ENCODE measurements at places on chromosomes 4 and X.
A peak's percentile ranks its signal among the peaks of the same experiment; 100 is the strongest.

- DNase-seq: peak; percentile 81
Measured at GRCh38 chr4:15658136-15658770, 3.1 kb upstream of the FBXL5 start.

GRCh38 chrX:14489437-14489836 is 39.9 kb upstream of the GLRA2 start:
- DNase-seq: no peak

DNA sequence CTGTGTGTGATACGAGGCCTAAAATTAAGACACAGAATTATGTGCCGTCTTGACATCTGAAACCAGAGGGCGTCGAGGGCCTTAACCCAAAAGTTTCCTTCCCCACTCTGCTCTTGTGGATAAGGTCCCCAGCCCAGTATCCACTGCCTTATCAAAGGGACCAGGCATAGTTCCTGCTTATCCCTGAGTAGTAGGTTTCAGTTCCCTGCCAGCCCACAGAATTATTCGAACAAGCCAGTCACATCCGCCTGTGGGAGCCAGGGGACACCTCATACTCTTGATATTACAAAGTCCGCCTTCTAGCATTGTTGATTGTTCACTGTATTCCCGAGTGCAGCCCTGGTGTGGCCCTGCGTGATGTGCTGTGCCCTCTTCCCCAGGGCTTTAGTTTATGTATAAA is 5.4 kb upstream of the MMRN1 start:
- DNase-seq: no peak

- DNase-seq: no peak
Measured at GRCh38 chrX:129769467-129770154, 10.1 kb upstream of the SASH3 start.

GRCh38 chrX:17629519-17629918 is 107.8 kb upstream of the SCML1 start:
- no peak for DNase-seq

GRCh38 chrX:54530357-54530900 is 410 bp downstream of the GNL3L start:
- no peak for DNase-seq

GRCh38 chr4:65096630-65097029 is 573.7 kb downstream of the EPHA5 start:
- no peak for DNase-seq

GRCh38 chr4:24568425-24568824 is 15.9 kb downstream of the DHX15 start:
- no peak for DNase-seq

GRCh38 chr4:119810001-119810400 is 181.4 kb upstream of the PDE5A start:
- no peak for DNase-seq

DNA sequence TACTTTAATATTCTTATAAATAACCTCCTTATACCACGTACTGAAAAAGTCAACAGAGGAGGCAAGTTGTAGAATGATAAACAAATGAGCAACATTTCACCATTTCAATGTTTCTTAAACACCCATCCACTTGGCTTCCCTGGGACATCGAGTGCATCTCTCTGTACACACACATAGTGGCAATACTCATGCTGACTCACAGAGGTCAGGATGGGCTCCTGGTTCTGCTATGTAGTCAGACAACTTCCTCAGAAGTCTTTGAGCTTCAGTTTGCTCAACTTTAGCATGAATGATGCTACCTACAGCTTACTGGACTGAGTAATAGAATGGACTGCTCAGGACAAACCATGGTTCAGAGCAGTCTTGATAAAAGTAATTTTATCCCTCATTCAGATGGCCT is 56.9 kb downstream of the MAD2L1 start:
- DNase-seq: no peak

- DNase-seq: no peak
Measured at GRCh38 chrX:1545776-1546408, 8.9 kb upstream of the P2RY8 start.

DNA sequence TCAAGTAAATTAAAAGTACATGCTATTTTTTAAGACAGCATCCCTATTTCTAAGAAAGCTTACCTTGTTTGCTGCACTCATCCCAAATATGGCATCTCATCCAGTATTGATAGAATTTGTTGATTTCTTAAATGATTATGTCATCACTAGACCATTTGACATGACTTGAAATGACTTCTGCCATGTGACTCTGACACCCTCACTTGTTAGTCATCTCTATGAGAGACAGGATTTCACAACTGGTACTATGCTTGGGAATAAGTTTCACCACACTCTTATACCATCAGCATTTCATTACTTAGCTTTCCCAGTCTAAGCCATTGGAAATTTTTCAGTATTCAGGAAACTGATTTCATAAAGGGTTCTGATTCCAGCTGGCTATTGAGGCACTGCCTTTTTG is 55.3 kb downstream of the TMPRSS11F start:
- peak; percentile 18 for DNase-seq

DNA sequence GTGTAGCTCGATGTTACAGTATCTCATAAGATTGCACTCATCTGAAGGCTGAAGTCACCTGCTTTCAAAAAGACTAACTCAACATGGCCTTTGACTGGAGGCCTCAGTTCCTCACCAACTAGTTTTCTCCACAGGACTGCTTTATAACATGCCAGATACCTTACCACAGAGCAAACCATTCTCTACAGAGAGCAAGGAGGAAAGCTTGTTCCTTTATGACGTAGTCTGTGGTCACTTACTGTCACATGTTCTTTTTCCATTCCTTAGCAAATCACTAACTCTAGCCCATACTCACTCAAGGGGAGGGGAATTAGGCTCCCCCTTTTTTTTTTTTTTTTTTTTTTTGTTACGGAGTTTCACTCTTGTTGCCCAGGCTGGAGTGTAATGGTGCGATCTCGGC is 3.2 kb downstream of the THAP9 start:
- no peak for DNase-seq

GRCh38 chrX:110985470-110985869 is 110.5 kb upstream of the PAK3 start:
- DNase-seq: no peak

GRCh38 chrX:71393919-71394318 is 27.8 kb downstream of the TAF1 start:
- DNase-seq: no peak

- DNase-seq: no peak
Measured at GRCh38 chr4:48190839-48191238, 56.8 kb upstream of the TXK start.

DNA sequence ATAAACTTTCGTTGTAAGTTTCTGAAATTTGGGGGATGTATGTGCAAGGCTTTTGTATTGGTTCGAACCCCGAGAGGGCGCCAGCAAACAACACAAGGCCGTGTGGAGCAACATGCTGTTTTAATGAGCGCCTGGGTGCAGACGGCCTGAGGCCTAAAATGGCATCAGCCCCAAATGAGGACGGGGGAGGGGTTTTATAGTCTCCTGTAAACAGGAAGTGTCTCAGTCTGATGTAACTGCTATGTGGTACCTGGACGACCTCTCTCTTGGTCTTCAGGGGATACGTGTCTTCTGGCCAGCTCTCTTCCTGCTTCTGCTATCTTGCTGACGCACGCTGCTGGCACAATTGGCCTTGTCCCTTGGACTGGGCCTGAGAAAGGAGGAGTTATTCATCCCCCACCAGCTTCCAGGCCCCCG is 1348.0 kb downstream of the ADGRL3 start:
- DNase-seq: no peak

- DNase-seq: no peak
Measured at GRCh38 chr4:15702941-15703403, at the start of gene BST1. Gene BST1, plus strand, starts transcription at chr4:15703065. Its CDS starts 80 bp downstream, at chr4:15703145.

GRCh38 chrX:15873566-15873965 is 19.0 kb upstream of the AP1S2 start:
- DNase-seq: peak; percentile 90

DNA sequence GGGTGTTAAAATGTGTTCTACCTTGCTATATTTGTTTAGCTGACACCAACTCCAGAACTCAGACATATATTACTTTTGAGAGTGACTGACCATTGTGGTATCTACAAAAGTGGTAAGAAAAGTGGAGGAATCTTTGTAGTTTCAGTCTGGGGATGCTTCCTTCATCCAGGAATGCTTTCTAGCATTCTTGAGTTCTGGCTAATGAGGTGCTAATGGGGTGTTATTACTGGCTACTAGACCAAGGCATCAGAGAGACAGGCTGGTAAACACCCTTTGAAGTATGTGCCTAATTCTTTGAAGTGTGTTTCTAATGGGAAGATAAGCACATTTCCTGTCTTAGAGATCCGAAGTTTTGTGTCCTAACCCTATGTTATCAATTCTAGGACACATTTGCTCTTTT is 310.4 kb downstream of the SPRY1 start:
- peak; percentile 30 for DNase-seq

DNA sequence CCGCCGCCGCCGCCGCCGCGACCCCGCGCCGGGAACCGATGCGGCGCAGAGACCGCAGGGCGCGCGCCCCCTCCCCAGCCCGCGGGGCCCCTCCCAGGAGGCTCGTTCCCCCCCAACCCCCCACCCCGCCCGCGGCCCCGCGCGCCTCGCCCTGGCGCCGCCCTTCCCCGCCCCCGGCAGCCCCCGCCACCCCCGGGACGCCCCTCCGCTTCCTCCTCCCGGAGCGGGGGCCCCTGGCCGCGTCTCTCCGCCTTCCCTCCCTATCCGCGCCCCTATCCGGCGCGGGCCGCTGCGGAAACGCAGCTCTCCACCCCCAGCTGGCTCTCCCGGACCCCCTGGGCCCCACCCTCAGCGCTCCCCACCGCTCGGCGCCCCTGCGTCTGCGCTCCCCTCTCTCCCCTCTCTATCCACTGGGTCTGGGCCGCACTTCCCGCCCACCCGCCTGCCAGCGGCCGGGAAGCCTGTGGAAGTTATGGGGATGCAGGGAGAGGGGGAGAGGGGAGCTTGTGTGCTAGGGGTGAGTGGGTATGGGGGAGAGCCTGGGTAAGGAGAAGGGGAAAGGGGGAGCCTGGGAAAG is at the start of gene TMEM271:
TMEM271 (minus strand) TSS at position 51 of the 577 bp plus-strand sequence. CDS start 233 bp downstream, outside the sequence.
- no peak for DNase-seq

DNA sequence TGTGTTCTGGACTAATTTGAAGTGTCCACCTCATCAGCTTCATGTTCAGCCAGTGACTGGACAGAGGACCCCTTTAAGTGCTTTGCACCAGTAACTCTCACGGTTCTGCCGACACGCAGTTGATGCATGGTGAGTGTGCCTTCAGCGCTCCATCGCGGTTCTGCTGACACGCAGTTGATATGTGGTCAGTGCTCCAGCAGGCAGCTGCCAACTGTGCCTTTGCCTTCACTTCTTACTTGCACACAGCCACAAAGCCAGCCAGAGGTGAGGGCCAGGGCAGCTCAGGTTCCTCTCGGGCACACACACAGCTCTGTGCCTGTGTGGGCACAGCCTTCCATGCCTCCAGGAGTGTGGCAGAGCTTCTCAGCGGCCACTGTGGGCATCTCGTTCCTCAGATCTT is 12.4 kb downstream of the NKX1-1 start:
- no peak for DNase-seq

- DNase-seq: no peak
Measured at GRCh38 chr4:118905566-118905965, 16.9 kb downstream of the SYNPO2 start.

- no peak for DNase-seq
Measured at GRCh38 chr4:78863254-78863869, 75.9 kb downstream of the PAQR3 start.

DNA sequence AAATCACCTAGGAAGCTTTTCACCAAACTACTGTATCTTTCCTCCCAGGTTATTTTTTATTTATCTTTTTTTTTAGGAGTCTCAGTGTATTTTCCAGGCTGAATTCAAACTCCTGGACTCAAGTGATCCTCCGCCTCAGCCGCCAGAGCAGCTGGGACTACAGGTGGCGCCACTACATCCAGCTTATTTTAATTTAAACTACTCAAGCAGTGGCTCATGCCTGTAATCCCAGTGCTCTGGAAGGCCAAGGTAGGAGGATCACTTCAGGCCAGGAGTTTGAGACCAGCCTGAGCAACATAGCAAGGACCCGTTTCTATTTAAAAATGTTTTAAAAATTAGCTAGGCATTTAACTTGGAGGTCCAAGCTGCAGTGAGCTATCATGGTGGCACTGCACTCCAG is 37.8 kb downstream of the LEF1 start:
- DNase-seq: no peak

- DNase-seq: no peak
Measured at GRCh38 chr4:125319311-125319710, 4.6 kb downstream of the FAT4 start.

- DNase-seq: no peak
Measured at GRCh38 chrX:43882294-43882681, at the start of gene MAOB. Gene MAOB, minus strand, starts transcription at chrX:43882450. Its CDS starts 151 bp downstream, at chrX:43882299.

Measured in retinal pigment epithelial cell (primary cell).